ENCODE measurements at places on chromosomes 1 and 21.

DNA sequence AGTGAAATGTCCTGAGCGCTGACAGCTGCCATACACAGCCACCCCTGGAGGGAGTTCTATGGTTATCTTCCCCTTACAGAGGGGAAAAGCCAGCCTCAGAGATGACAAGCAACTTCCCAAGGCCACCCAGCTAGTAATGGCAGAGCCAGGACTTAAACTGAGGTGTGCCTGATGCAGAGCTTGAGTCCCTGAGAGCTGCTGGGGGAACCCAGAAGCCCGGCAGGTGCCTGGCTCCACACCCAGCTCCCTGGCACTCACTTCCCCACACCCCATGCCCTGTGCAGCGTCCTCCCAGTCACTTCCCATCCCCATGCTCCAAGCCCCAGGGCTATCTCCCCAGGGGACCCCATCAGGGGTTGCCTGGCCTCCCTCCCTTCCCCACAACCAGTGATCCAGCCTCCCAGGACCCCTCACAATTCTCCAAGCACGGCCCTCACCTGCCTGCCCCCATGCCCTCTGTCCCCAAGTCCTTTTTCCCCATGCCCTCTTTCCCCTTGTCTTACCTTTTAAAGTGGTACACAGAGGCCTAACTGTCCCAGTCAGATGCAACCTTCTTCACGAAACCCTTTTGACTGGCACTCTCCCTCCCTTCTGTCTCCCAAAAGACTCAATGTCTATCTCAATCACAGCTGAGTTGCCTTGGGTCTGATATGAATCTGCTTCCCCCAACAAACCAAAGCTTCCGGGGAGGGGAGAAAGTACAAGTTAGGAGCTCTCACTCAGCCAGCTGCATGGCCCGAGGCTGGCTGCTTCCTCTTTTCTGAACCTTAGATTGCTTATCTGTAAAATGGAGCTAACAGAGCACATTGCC is 39.8 kb upstream of the LRP8 start:
- peak; percentile 58 for DNase-seq

- DNase-seq: no peak
These were observed 120.6 kb upstream of the PALMD start for GRCh38 chr1:99525331-99525730.

- DNase-seq: no peak
These were observed 83.1 kb downstream of the C21orf91 start for GRCh38 chr21:17736072-17736471.

DNA sequence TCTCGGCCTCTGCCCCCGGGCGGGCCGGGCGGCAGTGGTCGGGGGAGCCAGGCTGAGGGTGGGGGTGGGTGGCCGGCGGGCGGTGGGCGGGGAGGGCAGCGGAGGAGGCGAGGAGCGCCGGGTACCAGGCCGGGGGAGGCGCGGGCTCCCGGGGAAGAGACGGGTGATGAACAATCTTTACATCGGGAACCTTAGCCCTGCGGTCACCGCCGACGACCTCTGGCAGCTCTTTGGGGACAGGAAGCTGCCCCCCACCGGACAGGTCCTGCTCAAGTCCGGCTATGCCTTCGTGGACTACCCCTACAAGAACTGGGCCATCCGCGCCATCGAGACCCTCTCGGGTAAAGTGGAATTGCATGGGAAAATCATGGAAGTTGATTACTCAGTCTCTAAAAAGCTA is 112.5 kb downstream of the NBPF12 start:
- DNase-seq: no peak

DNA sequence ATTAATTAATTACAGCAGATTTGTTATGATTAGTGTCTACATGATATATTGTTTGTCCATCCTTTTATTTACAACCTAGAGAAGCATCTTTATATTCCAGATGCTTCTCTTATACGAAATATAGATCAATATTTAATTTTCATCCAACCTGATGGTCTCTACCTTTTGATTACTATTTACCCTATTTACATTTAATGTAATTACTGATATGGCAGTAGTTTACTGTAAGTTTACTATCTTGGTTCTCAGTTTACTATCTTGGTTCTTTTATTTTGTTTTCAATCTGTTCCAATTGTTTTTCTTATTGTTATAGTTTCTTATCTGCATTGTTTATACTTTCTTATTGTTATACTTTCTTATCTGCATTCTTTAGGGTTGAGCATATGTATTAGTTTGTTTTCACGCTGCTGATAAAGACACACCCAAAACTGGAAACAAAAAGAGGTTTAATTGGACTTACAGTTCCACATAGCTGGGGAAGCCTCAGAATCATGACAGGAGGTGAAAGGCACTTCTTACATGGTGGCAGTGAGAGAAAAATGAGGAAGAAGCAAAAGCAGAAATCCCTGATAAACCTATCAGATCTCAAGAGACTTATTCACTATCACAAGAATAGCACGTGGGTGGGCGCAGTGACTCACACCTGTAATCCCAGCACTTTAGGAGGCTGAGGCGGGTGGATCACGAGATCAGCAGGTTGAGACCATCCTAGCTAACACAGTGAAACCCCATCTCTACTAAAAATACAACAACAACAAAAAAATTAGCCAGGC is 28.9 kb downstream of the FAF1 start:
- no peak for DNase-seq

DNA sequence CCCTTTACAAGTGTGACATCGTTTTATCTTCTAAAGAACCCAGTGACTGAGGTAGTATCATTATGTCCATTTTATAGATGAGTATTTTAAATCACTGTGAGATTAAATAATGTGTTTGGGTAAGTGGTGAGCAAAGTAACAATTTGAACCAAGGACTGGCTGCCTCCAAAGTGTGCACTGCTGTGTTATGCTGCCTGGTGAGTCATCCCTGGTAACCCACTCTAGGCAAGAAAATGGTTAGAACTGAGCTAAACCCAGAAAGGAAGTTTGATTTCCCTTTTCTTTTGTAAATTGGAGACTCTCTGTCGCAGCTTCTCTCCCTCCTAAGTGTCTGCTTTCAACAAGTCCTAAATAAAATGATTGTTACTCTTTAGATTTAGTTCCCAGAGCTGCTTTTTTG is 342.8 kb upstream of the KAZN start:
- no peak for DNase-seq

- no peak for DNase-seq
These were observed 4.3 kb downstream of the INTS7 start for GRCh38 chr1:212030936-212031528.

- no peak for DNase-seq
These were observed 95.5 kb downstream of the KAZN start for GRCh38 chr1:14693949-14694348.

GRCh38 chr1:177976596-177976995 is 6.7 kb upstream of the SEC16B start:
- no peak for DNase-seq

- DNase-seq: no peak
These were observed 856 bp downstream of the AVPR1B start for GRCh38 chr1:206116191-206116872.

DNA sequence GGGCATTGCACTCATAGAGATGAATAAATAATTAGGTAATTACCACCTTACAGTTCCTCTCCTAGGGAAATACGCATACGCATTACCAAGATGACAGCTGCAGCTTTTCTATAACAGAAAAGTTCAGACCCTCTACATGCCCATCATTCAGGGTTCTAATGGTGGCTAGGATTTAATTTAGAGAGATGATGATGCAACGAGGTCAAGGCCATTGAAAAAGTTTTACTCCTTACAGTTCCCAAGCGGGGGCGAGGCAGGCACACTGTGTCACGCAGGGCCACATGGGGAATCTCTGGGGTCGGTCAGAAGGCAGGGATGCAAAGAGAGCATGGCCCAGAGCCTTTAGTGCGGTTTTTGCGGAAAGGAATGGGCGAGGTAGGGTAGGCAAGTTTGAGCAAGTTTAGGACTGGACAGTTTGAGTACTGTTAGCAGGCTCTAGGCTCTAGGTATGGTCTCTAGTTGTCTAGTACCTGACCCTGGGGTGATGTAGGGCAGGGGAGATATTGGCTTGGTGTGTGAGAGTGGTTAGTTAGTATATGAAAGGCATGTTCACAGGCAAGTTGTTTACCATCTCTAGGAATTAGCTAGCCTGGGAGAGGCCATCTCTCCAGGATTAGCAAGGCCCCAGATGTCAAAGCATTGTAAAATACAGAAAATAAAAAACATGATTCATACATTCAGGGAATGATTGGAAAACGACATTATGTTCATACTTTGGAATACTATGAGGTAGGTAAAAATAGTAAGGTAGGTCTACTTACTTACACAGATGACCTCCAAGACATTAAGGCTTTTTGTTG is 29.6 kb upstream of the ID3 start:
- DNase-seq: no peak

GRCh38 chr1:43995984-43996732 is 4.8 kb downstream of the CCDC24 start:
- DNase-seq: no peak
